Liver (tissue), 10 donors: ENCODE measurements at places on chromosomes 12 and 14.

- no peaks in the 10 kb centered on the region for H3K4me1 ChIP-seq
- H3K27ac ChIP-seq = no peak overlapping the region
- no peak for DNase-seq
- no peaks in the 10 kb centered on the region for H3K36me3 ChIP-seq
- no peaks in the 10 kb centered on the region for H3K27me3 ChIP-seq
Observed at GRCh38 chr14:79332504-79333197, 878.7 kb downstream of the DIO2 start.

DNA sequence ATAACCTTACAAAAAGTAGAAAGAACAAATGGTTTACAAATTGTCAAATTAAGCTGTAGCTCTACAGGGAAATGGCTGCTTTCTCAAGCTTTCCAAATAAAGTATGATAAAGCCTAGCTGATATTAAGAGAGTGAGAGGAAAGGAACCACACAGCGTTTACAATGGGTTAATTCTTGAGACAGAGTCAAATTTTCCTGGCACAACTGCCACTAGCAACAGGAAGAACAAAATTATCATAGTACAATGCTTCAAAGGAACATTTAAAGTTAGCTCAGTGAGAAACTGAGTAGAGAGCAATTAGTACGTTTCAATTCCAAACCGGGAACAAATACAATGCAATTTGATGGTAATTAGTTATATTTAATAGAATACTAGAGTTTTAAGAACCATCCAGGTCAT, 116.0 kb downstream of the PPP1R12A start:
- no peaks in the 10 kb centered on the region for H3K27me3 ChIP-seq
- DNase-seq = no peak
- no peak overlapping the region for H3K4me3 ChIP-seq
- H3K36me3 ChIP-seq = no peaks in the 10 kb centered on the region

DNA sequence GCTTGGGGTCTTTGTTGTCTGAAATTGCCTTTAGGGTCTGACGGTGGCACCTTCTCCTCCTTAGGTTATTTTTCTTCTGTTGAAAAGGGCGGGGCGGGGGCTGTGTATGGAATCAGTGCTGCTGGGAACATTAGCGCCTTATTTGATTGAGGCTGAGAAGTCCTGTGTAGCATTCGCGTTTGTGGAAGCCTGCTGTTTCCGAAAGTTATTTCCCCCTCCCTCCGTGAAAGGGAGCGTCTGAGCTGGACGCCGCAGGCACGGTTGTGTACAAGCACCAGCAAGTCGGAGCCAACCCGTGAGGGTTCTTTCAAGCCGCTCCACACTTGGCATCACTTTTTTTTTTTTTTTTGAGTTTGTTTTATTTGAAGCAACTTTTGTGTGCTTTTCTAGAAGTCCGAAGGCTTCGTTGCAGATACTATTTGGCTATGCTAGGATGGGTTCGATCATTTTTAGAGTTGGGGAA, 1.1 kb downstream of the SYNE2 start:
- H3K27me3 ChIP-seq = no peaks in the 10 kb centered on the region
- H3K4me3 ChIP-seq = peak overlapping the region; percentile 65
- H3K36me3 ChIP-seq = no peaks in the 10 kb centered on the region
- no peak for DNase-seq

DNA sequence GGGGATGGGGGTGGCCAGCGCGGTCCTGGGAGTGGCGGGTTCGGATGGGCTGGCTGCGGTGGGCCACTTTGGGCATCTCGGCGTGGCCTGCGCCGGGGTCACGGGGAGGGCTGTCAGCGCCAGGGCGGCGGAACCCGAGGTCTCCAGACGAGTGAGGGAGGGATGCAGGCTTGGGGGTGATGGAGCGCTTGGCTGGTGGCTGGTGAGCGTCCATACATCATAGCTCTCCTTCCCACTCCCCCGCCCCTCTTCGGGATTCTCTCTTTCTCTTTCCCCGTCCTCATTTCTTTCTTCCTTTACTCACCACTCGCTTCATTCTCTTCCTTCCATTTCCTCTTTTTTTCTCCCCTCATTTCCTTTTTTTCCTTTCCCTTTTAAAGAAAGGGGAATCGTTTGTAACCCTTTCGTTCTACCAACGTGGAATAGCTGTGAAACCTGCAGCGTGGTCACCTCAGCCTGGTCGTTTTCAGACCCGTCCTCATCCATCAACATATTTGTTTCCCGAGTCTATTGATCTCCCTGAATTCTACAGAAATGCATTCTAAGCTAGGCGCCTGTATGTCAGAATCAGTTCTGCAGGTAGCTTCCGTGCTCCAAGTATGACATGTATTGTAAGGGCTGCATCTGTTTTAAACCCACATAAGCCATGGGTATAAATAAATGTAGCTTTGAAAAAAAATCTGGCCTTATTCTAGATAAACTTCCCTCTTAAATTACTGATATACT, 260.3 kb upstream of the E2F7 start:
- no peak for DNase-seq
- no peak overlapping the region for H3K27ac ChIP-seq
- H3K27me3 ChIP-seq = no peaks in the 10 kb centered on the region
- H3K4me3 ChIP-seq = peak overlapping the region; percentile 66
- peaks cover 3% of the 10 kb centered on the region for H3K4me1 ChIP-seq

GRCh38 chr12:115375186-115375991, 691.4 kb upstream of the TBX3 start:
- H3K27ac ChIP-seq = no peak overlapping the region
- H3K36me3 ChIP-seq = no peaks in the 10 kb centered on the region
- H3K27me3 ChIP-seq = no peaks in the 10 kb centered on the region

DNA sequence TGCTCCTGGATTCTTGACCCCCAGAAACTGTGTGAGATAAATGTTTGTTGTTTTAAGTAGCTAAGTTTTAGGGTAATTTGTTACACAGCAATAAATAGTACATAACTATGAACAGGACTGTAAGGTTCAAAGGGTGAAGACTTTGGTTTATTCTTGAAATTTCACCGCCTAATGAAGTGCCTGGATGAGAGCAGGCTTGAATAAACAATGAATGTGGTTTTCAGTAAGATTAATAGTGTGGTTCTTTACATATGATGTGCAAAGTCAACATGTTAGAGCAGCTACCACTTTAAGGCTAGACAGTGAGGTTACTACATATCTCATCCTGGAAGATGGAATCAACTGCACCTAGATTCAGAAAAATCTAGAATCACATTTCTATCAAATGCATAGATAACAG, 145.2 kb upstream of the BTG1 start:
- H3K36me3 ChIP-seq = no peaks in the 10 kb centered on the region
- H3K27ac ChIP-seq = no peak overlapping the region
- no peak overlapping the region for H3K4me3 ChIP-seq

- H3K27me3 ChIP-seq = no peaks in the 10 kb centered on the region
- H3K36me3 ChIP-seq = no peaks in the 10 kb centered on the region
- H3K4me1 ChIP-seq = no peaks in the 10 kb centered on the region
- H3K4me3 ChIP-seq = no peak overlapping the region
Observed at GRCh38 chr14:91858536-91859275, 8.6 kb downstream of the TC2N start.

- no peak overlapping the region for H3K4me3 ChIP-seq
- no peak for DNase-seq
- peak overlapping the region; percentile 39 for H3K27ac ChIP-seq
- H3K36me3 ChIP-seq = no peaks in the 10 kb centered on the region
- H3K4me1 ChIP-seq = peaks cover 6% of the 10 kb centered on the region
Observed at GRCh38 chr12:63862187-63862968, 17.9 kb downstream of the SRGAP1 start.

GRCh38 chr12:51482929-51483697, 58.5 kb downstream of the SLC4A8 start:
- H3K27ac ChIP-seq = no peak overlapping the region
- no peaks in the 10 kb centered on the region for H3K27me3 ChIP-seq
- no peak overlapping the region for H3K4me3 ChIP-seq

DNA sequence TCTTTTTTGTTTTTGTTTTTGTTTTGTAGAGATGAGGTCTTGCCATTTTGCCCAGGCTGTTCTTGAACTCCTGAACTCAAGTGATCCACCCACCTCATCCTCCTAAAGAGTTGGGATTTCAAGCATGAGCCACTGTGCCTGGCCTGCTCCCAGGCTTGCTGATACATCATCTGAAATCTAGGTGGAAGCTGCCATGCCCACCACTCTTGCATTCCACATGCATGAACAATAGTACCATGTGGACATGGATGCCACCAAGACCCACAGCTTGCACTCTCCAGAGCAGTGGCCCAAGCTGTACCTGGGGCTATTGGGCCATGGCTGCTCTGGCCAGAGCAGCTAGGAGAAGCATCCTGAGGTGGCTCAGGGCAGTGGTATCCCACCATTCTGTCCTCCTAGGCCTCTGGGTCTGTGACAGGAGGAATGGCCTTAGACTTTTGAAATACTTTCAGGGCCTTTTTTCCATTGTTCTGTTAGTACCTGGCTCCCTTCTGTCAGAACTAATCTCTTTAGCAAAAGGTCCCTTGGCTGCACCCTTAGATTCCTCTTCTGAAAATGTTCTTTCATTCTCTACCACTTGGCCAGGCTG, 13.7 kb downstream of the FLVCR2 start:
- DNase-seq = no peak
- H3K4me1 ChIP-seq = peaks cover 5% of the 10 kb centered on the region
- no peaks in the 10 kb centered on the region for H3K27me3 ChIP-seq
- no peak overlapping the region for H3K4me3 ChIP-seq
- no peak overlapping the region for H3K27ac ChIP-seq

DNA sequence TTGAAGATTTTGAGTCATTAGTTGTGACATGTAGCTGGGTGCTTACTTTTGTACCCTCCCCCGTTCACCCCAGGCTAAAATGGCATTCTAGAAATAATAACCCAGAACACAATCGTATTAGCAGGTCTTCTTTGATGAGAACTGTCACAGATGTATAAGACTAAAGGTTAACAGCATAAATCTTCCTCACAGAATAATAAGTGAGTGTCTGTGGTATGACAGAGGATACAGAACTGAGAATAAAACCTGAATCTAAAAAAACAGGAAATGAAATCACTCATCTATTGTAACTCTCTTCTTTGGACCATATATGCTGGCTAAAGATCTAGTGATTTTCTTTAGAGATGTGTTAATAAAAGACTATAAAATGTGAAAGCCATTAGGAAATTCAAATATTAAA, 746.6 kb downstream of the LRFN5 start:
- no peaks in the 10 kb centered on the region for H3K36me3 ChIP-seq
- H3K27me3 ChIP-seq = no peaks in the 10 kb centered on the region
- H3K4me3 ChIP-seq = no peak overlapping the region
- no peaks in the 10 kb centered on the region for H3K4me1 ChIP-seq

DNA sequence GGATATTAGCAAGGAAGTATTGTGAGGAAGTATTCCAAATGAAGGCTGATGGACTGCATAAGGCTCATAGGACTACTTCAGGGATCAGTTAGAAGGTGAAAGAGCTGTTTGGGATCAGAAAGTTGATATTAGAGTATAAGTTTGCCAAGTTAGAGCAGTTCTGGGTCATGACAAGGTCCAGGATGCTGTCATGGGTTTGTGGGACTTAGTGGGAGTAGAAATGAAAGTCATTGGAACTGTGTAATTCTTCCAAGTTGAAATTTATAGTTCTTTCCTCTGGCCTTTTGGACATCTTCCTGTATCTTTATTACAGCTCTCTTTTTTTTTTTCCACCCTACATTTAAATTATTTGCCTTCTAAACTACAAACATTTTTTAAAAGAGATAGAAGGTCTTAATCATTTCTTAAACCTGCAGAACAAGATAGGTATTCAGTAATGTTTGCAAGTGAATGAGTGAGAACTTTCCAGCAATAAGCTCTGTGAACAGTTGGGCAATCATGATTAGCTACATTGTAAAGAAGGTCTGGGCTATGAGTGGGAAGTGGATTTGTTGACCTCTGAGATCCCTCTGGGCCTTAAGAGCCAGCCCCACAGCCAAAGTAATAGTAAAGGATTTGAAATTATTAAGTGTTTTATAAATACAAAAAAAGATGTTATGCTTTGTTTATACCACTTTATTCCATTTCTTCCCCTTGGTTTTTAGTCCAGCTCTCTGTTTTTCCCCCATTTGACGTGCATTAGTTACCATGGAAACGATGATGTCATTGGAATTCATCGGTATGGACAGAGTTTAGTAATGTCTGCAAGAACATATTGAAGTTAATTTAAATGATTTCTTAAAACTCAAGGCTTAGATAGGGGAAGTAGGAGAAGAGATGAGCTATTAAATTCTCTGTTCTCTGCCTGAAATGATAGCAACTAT, 247.9 kb upstream of the ARHGAP5 start:
- H3K27ac ChIP-seq = no peak overlapping the region
- H3K27me3 ChIP-seq = no peaks in the 10 kb centered on the region
- H3K4me3 ChIP-seq = no peak overlapping the region
- peaks cover 2% of the 10 kb centered on the region for H3K36me3 ChIP-seq
- no peaks in the 10 kb centered on the region for H3K4me1 ChIP-seq

DNA sequence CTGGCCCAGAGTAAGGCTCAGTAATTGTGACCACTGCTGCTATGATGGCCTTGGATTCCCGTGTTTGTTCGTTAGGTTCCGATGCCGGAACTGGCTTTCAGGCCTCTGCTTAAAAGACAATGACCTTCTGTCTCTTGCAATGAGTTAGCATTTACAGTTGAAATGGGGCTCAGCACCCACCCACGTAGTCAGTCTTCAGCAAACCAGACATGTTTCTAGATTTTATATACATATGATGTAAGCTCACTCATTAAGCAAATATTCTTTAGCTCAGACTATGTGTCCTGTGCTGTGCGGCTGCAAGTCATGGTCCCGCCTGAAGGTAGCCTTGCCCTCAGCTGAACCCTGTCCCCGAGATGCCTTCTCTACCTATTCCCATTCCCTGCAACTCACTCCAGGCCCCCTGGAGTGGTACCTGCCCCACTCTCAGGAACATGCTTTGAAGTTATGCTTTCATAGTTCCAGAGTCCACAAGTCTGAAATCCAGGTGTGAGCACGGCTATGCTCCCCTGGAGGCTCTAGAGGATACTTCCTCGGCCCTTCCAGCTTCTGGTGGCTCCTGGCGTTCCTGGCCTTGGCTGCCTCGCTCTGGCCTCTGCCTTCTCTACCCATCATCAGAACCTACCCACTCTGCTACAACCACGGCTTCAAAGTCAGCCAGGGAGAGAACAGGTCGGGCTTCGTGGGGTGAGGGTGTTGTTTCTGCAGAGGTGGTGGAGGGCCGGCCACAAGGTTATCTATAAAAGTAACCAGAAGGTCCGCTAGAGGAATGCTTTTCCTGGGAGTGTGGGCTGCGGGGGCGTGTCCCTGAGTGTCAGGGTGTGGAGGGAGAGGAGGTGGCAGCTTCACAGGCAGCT, 157.8 kb downstream of the RBM19 start:
- no peak overlapping the region for H3K4me3 ChIP-seq
- H3K27me3 ChIP-seq = no peaks in the 10 kb centered on the region
- DNase-seq = no peak
- no peaks in the 10 kb centered on the region for H3K4me1 ChIP-seq
- H3K27ac ChIP-seq = no peak overlapping the region

GRCh38 chr14:93072659-93073357, 42.9 kb downstream of the ITPK1 start:
- DNase-seq = no peak
- H3K27me3 ChIP-seq = no peaks in the 10 kb centered on the region
- no peak overlapping the region for H3K4me3 ChIP-seq
- peaks cover 6% of the 10 kb centered on the region for H3K4me1 ChIP-seq
- H3K36me3 ChIP-seq = no peaks in the 10 kb centered on the region
- peak overlapping the region; percentile 34 for H3K27ac ChIP-seq
